NCI-H1436 treated with DMSO at 0.1 percent for 48 hours (cell line): ENCODE measurements at places on chromosomes 12 and 14.

DNA sequence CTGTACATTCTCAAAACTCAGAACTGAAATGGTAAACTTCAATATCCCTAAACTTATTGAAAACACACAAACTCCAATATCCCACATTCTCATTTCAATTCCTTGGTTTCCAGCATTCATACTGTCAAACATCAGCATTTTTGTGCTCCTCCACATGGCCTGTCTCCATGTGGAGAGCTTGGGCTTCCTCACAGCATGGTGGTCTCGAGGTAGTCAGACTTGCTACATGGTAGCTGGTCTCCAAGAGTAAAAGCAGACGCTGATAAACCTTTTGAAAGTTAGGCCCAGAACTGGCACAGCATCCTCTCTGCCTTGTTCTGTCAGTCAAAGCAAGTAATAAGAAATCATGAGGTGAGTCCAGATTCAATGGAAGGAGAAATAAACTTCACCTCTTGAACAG lies 70.5 kb downstream of the VCPKMT start:
- no peak for DNase-seq

- no peak for DNase-seq
Measured at GRCh38 chr14:52954346-52955214, 3.7 kb upstream of the FERMT2 start.

- no peak for DNase-seq
Measured at GRCh38 chr12:103623716-103624115, 36.6 kb downstream of the STAB2 start.

DNA sequence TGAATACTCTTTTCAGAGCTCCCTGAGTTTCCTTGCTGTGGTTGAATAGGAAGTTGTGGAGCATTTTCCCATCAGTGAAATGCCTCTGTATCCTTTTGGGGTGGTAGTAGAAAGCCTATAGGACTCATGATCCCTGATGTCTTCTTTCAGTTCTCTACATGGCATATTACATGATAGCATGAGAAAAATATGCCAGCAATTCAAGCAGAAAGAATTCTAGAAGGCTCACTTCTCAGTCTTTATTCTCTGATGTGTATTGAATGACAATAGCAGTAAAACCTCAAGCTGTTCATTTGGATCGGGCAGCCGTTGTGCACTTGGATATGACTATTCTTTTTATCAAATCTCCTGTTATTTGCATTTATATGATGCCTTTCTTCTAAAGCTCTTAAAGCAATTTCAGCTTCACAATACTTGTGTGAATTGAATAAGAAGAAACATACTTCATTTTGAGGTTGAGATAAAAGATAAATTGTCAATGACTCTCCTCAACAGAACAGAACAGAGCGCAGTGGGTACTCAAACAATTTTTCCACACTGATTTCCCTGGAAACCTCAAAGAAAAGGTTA lies 251.5 kb upstream of the FBXO33 start:
- no peak for DNase-seq

DNA sequence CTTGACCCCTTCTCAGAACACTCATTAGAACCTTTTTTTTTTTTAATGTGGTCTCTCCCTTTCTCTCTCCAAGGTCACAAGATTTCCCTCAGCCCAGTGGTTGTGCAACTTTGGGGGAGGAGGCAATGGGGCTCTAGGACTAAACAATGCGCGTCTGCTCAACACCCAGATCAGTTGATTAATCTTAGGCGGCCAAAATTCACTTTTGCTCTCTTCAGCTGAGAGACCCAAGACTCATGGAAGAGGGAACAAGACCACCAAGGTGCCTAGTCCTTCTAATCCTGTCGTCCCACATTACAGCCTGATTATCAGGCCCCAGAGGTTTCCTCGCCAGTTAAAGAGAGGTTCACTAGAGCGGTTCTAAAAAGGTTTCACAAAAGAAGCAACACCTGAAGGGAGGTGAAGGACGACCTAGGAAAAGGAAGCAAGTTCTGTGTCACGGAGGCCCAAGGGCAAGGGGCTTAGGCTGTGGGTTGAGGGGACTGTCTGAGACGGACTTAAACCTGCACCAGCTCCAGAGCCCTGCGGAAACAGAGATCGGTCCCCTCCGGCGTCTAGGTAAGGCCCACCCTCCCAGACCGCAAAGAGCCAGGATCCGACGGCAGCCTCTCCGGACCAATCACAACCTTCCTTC lies 824 bp upstream of the TARBP2 start:
- DNase-seq: no peak

- DNase-seq: no peak
Measured at GRCh38 chr14:94816113-94816512, 46.2 kb upstream of the GSC start.
